HCEC 1CT (cell line): ENCODE measurements at places on chromosomes 5 and 9.

- peak; percentile 53 for DNase-seq
These were observed 4.6 kb downstream of the TEX53 start for GRCh38 chr9:114652776-114653555.

DNA sequence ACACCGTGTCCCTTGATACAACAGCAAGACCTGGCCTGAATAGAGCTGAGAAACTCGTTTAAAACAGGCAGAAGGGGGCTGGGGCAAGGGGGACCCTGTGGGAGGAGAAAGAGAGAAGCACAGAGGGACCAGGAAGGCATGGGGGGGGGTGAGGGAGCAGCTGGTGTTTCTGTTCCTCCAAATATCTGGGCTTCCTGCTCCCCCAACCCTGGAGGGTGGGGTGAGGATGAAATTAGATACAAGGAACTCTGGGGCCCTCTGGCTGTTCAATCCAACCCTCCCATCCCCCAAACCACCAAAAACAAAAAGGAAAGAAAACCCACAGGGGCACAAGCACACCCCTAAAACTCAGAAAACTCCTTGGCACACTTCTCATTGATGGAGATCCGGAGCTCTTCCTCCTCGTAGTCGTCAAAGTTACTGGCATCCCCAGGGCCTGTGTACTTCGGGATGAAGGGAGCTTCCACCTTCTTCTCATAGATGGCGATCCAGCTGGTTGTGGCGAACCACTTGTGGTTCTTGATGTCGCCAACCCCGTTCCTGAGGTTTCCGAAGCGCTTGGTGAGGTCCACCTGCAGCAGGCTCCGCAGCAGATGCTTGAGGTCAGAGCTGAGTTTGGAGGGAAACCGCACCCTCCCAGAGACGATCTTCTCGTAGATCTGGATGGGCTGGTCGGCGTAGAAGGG is 1.1 kb downstream of the PRKACG start:
- no peak for DNase-seq

DNA sequence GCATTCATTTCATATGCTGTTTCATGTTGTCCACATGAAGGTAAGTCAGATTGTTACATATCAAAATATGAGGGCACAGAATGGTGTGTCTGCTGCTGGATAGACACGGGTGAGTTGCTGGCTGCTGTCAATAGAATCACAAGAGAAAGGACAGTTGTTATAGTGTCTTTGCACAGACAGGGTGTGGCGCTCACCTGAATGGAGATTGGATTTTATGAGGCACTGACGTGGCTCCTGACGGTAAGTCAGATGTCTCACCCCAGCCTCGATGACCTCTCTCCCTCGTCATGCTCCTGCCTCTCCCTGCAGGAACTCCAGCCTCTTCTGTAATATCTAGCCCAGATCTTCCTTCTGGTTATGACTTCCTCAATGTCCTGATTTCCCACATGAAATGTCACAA is 75.4 kb upstream of the SELENOP start:
- DNase-seq: no peak

DNA sequence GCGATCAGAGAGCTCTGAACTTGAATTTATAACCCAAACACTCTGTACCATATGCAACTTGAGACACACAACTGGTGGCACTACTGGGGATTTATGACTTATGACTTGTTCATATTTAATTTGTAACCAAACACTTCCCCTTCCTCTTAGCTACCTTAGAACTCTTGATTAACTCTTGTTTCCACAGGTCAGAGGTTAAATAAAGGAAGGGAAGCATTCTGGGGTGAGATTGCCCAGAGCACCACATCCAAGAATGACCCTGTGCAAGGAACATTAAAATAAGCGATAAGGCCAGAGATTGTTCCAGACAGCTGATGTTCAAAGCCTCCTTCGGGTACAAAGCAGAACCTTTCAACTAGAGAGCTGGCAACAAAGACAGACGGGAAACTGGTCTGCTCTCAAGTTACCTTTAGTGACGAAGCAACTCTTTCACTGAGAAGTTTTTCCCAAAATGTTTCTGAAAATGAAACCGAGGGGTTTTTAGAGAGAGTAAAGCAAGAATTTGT is 242.6 kb downstream of the DENND1A start:
- DNase-seq: no peak

DNA sequence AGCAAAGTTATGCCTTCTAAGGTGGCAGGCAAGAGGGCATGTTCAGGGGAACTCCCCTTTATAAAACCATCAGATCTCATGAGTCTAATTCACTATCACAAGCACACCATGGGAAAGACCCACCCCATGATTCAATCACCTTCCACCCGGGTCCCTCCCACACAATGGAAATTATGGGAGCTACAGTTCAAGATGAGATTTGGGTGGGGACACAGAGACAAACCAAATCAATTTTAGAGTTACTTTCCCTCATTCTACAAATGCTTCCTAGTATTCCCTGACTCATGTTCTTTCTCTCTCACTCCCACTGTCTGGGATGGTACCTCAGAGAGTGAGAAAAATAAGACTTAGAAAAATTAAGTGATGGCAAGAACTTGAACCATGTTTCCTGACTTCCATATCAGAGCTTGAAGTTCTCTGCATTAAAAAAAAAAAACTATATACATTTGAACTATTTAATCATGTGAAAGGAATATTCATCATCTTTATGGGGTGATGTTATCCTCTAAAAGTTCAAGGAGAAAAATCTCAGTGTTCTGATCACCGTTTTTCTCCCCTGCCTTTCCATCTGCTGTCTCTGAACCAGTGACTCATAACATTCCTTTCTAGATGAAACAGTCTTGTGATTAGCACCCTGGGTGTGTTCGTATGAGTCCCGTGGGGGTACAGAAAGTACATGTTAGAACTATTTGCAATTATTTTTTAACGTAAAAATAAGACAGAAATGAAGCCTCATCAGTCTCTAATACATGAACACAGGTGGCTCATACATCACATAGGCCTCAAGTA is 282.9 kb downstream of the SLF1 start:
- peak; percentile 90 for DNase-seq

DNA sequence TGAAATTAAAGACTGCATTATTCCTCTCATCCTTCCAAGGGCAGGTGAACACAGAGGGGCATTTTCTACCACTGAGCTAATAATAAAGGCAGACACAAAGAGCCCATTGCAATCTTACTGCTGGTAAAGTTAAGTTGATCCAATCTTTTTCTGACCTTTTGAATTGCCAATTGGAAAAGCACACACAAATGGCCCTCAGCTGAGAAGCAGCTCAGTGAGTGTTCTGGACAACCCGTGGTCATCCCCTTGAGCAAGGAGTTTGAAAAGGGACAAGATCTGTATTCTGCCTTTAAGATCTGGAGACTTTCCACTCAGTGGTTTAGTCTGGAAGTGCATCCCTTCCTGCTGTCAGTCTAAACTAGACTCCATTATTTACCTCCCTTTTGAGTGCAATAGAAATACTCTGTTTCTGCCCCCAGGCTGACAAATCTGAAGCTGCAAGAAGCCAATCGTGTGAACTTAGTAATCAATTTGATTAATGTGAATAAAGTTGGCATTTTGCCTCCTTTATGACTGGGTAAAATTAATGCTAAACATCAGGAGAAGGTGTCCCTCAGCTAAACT is 835.7 kb downstream of the MAT2B start:
- peak; percentile 4 for DNase-seq

- DNase-seq: peak; percentile 38
These were observed at the start of gene REEP2 for GRCh38 chr5:138438724-138439476. Gene REEP2, plus strand, starts transcription at chr5:138439057. Its CDS starts 152 bp downstream, at chr5:138439209.

DNA sequence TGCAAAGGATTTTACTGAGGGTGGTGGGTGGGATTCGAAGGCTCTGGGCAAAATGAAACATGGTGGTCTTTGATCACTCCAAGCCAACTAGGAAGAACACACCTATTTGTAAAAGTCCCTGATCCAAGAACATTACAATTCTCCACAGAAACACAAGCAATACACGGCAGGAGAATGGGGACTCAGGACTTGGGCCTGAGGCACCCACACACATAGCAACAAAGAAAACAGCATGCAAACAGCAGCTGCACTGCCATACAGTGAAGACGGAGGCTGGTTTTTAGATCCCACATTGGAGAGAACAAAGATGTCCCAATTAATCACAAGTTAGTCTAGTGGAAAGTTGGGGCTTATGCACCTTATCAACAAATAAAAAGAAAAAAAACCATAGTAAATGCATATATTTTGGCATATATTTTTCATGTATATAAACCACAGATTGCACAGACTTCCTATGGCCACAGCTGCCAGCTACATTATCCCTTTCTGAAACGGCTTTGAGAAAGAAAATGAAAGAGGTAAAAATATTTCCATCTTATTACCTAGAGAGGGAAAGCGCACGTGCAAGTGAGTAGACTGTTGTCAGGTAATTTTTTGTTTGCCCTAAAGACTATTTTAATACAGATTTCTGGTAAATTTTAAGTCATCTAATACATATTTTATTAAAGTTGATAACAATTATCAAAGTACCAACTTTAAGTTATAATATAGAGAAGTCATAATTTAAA is 410.9 kb downstream of the BNC2 start:
- DNase-seq: no peak

DNA sequence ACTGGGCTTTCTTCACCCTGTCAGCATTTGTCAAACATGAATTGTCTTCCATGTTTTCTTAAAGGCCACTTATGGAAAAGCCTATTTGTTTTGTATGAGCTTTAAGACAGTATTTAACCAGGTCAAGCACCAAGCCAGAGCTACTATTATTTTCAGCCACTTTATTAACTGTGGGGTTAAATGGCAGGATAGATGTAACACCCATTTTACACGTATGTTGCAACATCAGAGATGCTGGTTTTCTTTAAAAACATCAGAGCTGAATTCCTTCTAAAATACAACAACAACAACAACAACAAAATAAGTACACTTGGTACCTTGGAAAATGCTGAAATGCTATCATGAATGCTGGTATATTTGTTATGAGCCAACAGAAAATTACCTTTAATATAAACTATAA is 13.6 kb downstream of the ARRDC3 start:
- no peak for DNase-seq

GRCh38 chr9:18785604-18786003 is 247.4 kb downstream of the SAXO1 start:
- no peak for DNase-seq

GRCh38 chr5:115309751-115310370 is 13.4 kb upstream of the CCDC112 start:
- peak; percentile 42 for DNase-seq
